ENCODE measurements at places on chromosomes 6 and 20.
A peak's percentile ranks its signal among the peaks of the same experiment; 100 is the strongest.

DNA sequence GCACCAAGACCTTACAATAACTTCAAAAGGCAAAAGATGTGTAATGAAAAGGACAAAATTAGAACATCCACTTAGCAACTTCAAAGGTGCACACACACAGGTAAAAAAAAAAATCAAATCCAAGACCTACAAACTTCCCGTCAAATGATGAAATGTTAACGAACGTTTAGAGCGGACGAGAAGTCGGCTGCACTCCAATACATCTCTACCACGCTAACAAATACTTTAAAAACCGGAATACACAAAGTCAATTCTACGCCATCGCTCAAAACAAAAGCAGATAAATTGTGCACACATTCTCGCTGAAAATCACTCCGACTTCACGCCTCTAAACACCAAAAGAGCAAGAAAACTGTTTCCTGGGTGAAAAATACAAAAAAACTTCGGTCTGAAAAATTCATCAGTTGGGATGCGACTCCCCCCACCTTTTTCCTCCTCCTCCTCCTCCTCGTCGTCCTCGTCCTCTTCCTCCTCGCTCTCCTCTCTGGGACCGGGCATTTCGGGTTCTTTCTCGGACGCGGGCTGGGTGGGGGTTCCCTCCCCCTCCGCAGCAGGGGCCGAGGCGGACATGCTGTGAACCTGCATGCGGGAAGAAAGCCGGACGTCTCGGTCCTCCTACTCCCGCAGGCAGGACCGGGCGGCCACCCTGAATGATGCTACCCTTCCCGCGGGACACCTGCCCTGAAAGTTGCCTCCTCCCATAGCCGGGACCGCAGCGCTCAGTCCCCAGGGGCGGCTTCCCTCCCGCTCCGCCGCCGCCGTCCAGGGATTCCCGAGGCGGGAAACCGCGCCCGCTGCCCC is 712 bp downstream of the DEK start:
- H3K27me3 ChIP-seq, result no peaks in the 10 kb centered on the region
- peak; percentile 18 for DNase-seq
- H3K4me3 ChIP-seq, result peak overlapping the region; percentile 76
- peak overlapping the region; percentile 82 for H3K27ac ChIP-seq

- no peak overlapping the region for H3K27ac ChIP-seq
- DNase-seq, result no peak
- H3K27me3 ChIP-seq, result no peaks in the 10 kb centered on the region
Measured at GRCh38 chr6:126628125-126628524, 288.2 kb downstream of the CENPW start.

DNA sequence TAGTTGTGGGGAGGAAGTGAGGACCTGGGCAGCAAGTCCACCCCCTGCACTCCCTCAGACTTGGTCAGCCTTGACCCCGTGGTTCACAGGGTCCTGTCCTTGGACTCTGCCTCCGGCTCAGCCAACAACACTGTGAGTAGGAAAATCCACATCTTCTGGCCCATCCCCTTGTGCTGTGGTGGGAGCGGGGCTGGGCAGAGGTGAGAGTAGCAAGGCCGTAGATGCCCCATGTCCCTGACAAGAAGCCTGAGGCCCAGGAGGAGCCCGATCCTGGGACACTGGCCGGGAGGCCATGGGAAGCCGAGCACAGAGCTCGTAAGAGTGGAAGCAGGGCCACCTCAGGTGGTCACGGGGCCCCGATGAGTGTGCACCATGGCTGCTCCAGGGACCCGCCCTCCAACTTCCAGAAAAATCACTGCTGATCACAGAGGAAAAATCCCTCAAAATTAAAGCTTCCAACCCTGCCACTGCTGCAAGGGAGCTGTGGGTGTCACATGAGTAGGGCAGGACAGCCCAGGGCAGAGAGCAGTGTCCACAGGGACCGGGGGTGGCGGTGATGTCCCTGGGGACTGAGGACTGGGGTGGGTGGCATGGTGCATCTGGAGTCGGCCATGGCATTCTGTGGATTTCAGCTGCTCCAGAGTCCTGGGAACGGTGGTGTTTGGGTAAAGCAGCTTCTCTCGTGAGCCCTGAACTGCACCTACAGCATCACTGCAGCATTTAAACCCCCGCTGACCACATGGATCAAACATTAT is 189.4 kb downstream of the DLL1 start:
- no peaks in the 10 kb centered on the region for H3K27me3 ChIP-seq
- no peak overlapping the region for H3K27ac ChIP-seq
- no peaks in the 10 kb centered on the region for H3K36me3 ChIP-seq

DNA sequence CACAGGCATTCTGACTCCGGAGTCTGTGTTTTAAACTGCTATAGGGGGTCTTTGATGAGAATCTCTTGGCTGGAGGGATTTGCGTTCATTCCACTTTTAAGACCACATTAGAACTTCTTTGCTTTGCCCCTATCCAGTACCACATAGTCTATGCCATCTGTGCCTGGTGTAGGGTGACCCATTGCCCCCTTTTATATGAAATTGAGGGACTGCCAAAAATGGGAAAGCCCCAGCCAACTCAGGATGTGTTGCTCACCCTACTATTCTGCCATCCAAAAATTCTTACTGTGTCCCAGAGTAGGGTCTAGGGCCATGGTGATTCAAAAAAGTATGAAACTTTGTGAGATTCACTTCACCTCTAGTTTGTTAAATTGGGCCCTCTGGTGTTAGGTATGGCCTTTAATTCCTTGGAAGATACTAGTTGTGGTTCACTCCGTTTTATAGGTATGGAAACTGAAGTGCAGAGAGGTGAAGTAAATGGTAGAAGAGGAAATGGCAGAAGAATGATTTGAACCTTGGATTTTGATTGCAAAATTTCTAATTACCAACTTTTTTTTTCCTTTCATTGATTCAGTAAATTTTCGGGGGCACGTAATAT is 1.4 kb downstream of the PFDN4 start:
- no peaks in the 10 kb centered on the region for H3K36me3 ChIP-seq
- H3K27ac ChIP-seq, result no peak overlapping the region
- H3K4me3 ChIP-seq, result peak overlapping the region; percentile 89
- H3K27me3 ChIP-seq, result no peaks in the 10 kb centered on the region
- DNase-seq, result no peak

- H3K27me3 ChIP-seq, result no peaks in the 10 kb centered on the region
- H3K4me1 ChIP-seq, result no peaks in the 10 kb centered on the region
- no peak overlapping the region for H3K27ac ChIP-seq
- no peak for DNase-seq
- H3K36me3 ChIP-seq, result no peaks in the 10 kb centered on the region
Measured at GRCh38 chr20:48875914-48876240, 45.6 kb upstream of the ARFGEF2 start.

GRCh38 chr6:158439255-158439654 is 120.6 kb upstream of the TMEM181 start:
- peaks cover 4% of the 10 kb centered on the region for H3K36me3 ChIP-seq
- DNase-seq, result no peak
- no peaks in the 10 kb centered on the region for H3K27me3 ChIP-seq
- no peak overlapping the region for H3K27ac ChIP-seq
